ENCODE measurements at places on chromosomes 1 and 21.

GRCh38 chr21:37292941-37293340 lies 25.8 kb upstream of the VPS26C start:
- no peak for DNase-seq

DNA sequence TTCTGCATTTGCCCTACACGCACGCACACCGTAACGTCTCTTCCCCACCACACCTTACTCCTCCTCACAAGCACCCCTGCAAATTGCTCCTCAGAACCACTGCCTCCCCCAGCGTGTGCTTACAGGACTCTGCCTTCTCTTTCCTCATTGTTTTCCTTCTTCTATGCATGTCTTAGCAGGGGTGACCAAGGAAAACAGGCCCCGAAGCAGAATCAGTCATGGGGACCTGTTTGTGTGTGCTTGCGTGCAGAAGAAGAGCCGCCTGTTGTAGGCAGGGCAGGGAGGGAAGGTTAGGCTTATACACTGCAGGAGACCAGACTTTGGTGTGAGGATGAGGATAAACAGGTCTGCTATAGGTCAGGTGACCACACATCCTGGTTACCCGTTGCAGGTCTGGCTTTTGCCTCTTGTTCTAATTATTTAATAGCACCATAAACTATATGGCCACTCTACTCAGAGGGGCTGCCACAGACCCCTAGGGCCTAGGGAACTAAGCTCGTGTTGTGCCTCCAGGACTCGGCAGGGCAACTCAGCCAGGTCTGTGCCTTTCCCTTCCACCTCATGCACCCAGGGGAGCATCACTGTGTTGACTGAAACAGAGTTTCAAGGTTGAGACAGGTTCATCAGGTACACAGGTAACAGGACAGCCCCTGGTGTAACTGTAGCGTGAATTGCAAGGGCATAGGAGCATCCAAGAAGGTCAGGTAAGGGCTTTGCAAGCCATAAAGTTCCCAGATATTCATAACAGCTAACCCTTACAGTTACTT lies 60.8 kb upstream of the EPS8L3 start:
- no peak for DNase-seq

GRCh38 chr1:243917177-243917862 lies 67.3 kb upstream of the AKT3 start:
- peak; percentile 66 for DNase-seq

- no peak for DNase-seq
Measured at GRCh38 chr1:43960798-43961197, 9.0 kb upstream of the DPH2 start.

- peak; percentile 90 for DNase-seq
Measured at GRCh38 chr1:85297855-85298629, 21.6 kb upstream of the BCL10 start.

DNA sequence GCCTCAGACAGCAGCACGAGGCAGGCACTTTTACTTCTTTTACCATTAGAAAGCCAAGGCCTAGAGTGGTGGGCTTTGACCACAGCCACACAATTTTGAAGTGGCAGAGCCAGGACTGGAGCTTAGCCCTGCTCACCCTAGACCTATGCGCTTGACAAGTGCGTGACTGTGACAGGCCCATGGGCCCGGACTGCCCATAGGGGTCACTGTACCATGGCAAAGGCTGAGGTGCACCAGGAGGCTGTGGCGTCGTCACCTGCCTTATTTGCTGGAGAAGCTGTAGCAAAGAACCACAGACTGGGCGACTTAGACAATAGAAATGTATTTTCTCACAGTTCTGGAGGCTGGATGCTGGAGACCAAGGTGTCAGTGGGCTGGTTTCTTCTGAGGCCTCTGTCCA lies 2.6 kb upstream of the TMEM82 start:
- DNase-seq: no peak
